ENCODE measurements at places on chromosomes 4 and X. TPM values are rescaled to one million over a fixed set of nuclear protein-coding genes. Genes with fewer than 3 reads are reported as not detected.

GRCh38 chr4:175143116-175143515, 225.0 kb downstream of the ADAM29 start:
- no peaks in the 10 kb centered on the region for H3K36me3 ChIP-seq
- no peaks in the 10 kb centered on the region for H3K4me1 ChIP-seq
- no peak for DNase-seq

DNA sequence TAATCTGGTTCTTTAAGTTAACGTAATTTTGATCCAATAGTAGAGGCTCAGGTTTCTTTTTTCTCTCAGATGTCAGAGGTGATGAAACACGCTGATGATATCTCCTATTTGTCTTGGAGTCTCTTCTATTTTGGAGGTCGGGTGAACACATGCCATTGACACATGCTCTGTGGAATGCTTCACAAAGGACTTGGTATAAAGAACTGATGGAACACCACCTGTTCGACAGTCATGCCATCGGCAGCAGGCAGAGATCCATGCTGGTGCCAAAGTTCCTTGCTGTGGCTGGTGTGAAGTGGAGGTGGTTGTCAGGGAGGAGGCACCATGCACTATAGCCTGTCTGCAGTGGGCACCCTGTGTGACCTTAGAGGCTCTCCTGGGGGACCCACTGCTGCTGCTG, 94.9 kb downstream of the ATP8A1 start:
- no peak for DNase-seq
- H3K4me3 ChIP-seq = no peak overlapping the region
- no peaks in the 10 kb centered on the region for H3K27me3 ChIP-seq
- no peaks in the 10 kb centered on the region for H3K4me1 ChIP-seq
- no peak overlapping the region for H3K27ac ChIP-seq

WDFY3 gene
- 2.5 TPM for total RNA-seq

HS3ST1 gene
- total RNA-seq = not detected

LIMCH1 gene
- not detected for total RNA-seq

BMP3 gene
- total RNA-seq = not detected
